ENCODE measurements at places on chromosomes 11 and 22.

DNA sequence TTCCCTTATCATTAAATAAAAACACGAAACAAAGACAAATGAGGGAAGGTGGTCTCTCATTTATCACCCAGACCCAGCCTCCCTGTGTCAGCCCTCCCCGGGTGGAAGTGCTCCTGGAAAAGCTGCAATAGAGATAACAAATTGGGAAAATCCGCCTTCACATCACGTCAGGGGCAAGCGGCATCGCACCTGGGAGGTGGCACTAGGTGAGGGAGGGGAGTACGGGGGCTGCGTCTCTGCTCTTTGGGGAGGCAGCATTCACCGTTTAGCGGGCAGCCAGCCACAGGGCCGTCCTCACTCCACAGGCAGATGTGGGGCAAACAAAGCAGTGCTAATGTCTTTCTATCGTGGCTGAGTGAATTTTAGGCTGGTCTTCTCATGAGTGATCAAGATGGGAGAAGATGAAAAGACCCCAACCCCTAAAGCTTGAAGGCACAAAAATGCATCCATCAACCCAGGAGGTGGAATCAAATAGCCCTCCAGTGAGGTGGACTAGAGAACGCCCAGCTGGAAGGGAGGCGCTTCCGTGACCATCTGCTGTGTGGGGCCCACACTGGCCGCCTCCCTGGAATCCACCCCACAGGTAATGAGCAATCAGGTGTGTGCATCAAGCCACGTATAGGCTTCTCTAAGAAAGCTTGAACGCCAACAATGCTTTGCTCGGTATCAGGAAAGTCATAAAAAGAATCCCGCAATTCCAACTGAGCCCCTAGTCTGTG lies 629.5 kb downstream of the BRD1 start:
- DNase-seq: no peak

DNA sequence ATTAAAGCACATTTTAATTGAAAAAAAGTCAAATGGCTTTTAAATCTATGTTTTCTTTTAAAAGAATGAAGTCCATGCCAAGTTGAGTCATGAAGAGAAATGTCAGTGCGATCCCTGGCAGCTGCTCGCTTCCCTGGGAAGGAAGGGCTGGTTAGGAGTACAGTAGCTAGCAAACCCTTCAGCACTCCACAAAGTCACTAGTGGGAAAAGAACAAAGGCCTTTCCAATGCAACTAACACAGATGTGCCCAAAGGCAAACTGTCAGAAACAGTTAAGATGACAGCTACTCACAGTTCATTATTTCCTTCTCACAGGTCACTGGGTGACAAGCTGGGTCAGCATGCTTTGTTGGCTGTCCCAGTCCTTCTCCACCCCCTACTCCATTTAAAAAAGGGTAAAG lies 308.7 kb downstream of the DCDC1 start:
- DNase-seq: no peak

GRCh38 chr11:37107831-37108230 lies 509.8 kb upstream of the RAG2 start:
- no peak for DNase-seq

- DNase-seq: no peak
Measured at GRCh38 chr11:35866601-35867000, 77.3 kb upstream of the LDLRAD3 start.

DNA sequence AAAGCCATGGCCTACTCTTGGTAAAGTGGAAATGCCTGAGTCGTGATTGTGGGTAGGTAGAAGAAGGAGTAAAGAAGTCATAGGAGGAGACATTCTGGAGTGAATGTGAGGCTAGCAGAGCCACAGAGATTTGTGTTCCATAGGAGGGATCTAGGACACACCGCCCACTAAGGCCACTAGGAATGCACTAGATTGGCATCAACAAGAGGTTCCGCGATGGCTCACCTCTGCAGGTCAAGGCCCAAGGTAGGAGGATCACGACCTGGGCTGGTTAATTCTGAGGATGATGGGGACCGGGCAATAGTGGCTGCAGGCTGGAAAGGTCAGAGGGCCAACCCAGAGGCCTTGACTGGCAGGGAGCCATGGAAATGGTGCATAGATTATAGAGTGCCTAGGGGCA lies 48.8 kb upstream of the OPCML start:
- no peak for DNase-seq

- DNase-seq: peak; percentile 46
Measured at GRCh38 chr11:34052608-34053160, 1.2 kb downstream of the CAPRIN1 start.
